ENCODE measurements at places on chromosomes 16 and 17. TPM values are rescaled to one million over a fixed set of nuclear protein-coding genes. Genes with fewer than 3 reads are reported as not detected.

Gene FUS
- 74.2 TPM for total RNA-seq

Gene CDK5R1
- 4.9 TPM for total RNA-seq

Gene KRT12
- total RNA-seq, result not detected

Gene MLX
- total RNA-seq, result 33.9 TPM

Gene IL17C
- not detected for total RNA-seq

Gene NPIPB12
- 73.2 TPM for total RNA-seq

Gene ZNF319
- total RNA-seq, result 7.9 TPM

Gene ST6GALNAC2
- total RNA-seq, result 24.8 TPM

Gene ALDOC
- 20.1 TPM for total RNA-seq

Measured in vagina (tissue), 2 donors.